ENCODE measurements at places on chromosomes 4 and X.

GRCh38 chr4:76200771-76201231 is 12.8 kb downstream of the SCARB2 start:
- DNase-seq: peak; percentile 26

DNA sequence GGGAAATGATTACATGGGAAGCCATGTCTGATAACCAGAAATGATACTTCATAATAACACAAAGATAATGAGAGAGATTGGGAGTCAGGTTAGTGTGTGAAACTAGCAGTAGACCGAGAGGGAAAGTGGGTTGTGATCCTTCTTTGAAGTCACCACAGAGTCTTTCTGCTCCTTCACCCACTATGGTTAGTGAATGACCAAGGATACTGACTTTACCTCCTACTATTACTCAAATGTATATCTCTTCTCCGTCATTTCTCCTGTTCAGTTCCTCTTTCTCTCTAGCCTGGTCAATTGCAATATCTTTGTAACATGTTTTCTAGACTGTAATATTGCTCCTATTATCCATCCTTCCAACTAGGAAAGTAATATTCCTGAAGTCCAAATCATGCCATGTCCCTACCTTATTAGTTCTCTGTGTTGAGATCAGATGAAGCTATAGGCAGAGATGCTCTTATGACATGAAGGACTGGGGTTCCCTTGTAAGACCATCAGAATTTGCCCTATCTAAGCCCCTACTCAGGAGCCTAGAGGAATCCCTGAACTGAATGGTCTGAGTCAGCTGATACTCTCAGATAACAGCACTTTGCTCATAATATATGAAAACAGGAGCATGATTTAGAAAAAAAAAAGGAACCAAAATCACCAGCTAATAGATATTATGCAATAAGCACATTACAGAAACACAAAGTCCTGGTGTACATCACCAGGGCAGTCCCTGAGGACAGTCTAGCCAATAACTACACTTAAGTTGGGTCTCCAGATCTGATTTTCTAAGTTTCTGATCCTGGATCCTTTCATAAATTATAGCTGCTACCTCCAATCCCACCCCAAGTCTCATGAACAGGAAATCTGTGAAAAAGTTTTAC is 81.2 kb downstream of the SHROOM3 start:
- DNase-seq: no peak

DNA sequence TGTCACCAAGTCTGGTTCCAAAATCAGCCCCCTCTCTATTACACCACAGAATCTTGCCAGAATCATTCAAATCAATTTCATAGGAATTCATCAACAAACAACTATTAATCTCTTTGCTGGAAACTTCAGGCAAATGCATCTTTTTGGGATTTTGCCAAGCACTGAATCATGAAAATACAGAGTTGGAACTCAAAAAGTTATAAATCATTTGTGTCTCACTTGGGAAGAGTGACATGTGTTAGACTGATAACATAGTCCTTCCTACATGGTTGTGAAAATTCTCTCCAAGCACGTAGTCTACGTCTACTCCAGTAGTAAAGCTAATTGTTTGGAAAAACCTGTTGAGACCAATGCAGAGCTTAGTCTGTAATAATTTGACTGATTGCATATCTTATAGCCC is 19.0 kb downstream of the CXCL8 start:
- no peak for DNase-seq

GRCh38 chr4:151173871-151174270 is 74.4 kb downstream of the RPS3A start:
- DNase-seq: no peak

- DNase-seq: no peak
Observed at GRCh38 chr4:113317523-113317922, 268.1 kb downstream of the ANK2 start.

Measured in NCI-H524 treated with DMSO at 0.1 percent for 48 hours (cell line).